Stomach (tissue), 19 donors: ENCODE measurements at places on chromosomes 2 and 18. TPM values are rescaled to one million over a fixed set of nuclear protein-coding genes. Genes with fewer than 3 reads are reported as not detected.
A peak's percentile ranks its signal among the peaks of the same experiment; 100 is the strongest.

DNA sequence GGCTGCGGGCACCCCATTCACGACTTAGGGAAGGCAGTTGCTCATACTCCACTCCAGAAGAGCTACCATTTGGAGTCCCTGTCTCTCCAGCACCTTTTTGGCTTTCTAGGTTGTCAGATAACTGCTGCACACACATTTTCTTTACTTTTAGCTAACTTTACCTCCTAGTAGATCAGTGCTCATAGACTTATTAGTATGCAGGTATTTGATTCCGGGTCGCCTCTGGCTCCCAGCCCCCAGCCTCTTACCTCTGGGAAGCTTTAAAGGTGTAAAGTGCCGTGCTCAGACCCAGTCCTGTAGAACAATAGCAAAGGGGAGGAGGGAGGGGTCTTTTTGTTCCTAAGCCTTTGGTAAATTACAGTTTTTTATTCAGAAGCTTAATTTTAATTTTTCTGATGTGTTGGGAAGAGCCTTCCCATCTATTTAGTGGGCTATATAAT is 102.9 kb downstream of the SPTBN1 start:
- H3K4me3 ChIP-seq = peak overlapping the region; percentile 58
- H3K36me3 ChIP-seq = no peaks in the 10 kb centered on the region
- peak overlapping the region; percentile 86 for H3K27ac ChIP-seq
- peaks cover 86% of the 10 kb centered on the region for H3K4me1 ChIP-seq

GRCh38 chr2:241316825-241317224 is 1.1 kb downstream of the SEPTIN2 start:
- H3K27ac ChIP-seq = peak overlapping the region; percentile 98
- peaks cover 82% of the 10 kb centered on the region for H3K4me1 ChIP-seq
- peak overlapping the region; percentile 88 for H3K4me3 ChIP-seq
- H3K27me3 ChIP-seq = no peaks in the 10 kb centered on the region

- H3K27me3 ChIP-seq = no peaks in the 10 kb centered on the region
- H3K4me1 ChIP-seq = no peaks in the 10 kb centered on the region
- no peak overlapping the region for H3K27ac ChIP-seq
- no peak for DNase-seq
- no peaks in the 10 kb centered on the region for H3K36me3 ChIP-seq
- H3K4me3 ChIP-seq = no peak overlapping the region
Observed at GRCh38 chr2:101431486-101431885, 43.4 kb downstream of the RFX8 start.

The RNF152 gene
- 55.2 TPM for total RNA-seq

The CCBE1 gene
- total RNA-seq = 0.29 TPM

- no peaks in the 10 kb centered on the region for H3K36me3 ChIP-seq
- H3K27ac ChIP-seq = no peak overlapping the region
- no peak overlapping the region for H3K4me3 ChIP-seq
Observed at GRCh38 chr2:233991196-233991595, 59.3 kb upstream of the SPP2 start.

The PLGLB2 gene
- not detected for total RNA-seq

The ZNF521 gene
- total RNA-seq = 5.7 TPM

- H3K4me3 ChIP-seq = no peak overlapping the region
- H3K36me3 ChIP-seq = peaks cover 47% of the 10 kb centered on the region
- peaks cover 27% of the 10 kb centered on the region for H3K4me1 ChIP-seq
- no peaks in the 10 kb centered on the region for H3K27me3 ChIP-seq
- DNase-seq = no peak
- no peak overlapping the region for H3K27ac ChIP-seq
Observed at GRCh38 chr18:76441002-76441667, 53.9 kb downstream of the ZNF516 start.

The IL18R1 gene
- 10.1 TPM for total RNA-seq

DNA sequence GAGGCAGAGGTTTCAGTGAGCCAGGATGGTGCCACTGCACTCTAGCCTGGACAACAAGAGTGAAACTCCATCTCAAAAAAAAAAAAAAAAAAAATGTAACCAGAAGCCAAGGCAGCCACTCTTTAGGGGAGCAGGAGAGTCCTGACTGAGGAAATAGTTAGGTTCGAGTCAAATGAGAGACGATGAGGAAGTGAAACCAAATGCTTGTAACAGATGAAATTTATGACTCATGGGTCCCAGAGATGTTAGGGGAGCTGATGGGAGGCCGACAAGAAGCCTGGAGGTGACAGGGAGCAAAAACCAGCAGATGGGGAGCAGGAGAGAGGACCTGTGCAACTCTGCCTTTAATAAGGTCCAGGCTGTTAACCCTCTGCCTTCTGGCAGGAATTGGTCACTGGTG is 756.1 kb upstream of the DDX18 start:
- H3K4me3 ChIP-seq = no peak overlapping the region
- no peaks in the 10 kb centered on the region for H3K27me3 ChIP-seq
- no peak for DNase-seq
- no peaks in the 10 kb centered on the region for H3K4me1 ChIP-seq
- no peaks in the 10 kb centered on the region for H3K36me3 ChIP-seq
- H3K27ac ChIP-seq = no peak overlapping the region

DNA sequence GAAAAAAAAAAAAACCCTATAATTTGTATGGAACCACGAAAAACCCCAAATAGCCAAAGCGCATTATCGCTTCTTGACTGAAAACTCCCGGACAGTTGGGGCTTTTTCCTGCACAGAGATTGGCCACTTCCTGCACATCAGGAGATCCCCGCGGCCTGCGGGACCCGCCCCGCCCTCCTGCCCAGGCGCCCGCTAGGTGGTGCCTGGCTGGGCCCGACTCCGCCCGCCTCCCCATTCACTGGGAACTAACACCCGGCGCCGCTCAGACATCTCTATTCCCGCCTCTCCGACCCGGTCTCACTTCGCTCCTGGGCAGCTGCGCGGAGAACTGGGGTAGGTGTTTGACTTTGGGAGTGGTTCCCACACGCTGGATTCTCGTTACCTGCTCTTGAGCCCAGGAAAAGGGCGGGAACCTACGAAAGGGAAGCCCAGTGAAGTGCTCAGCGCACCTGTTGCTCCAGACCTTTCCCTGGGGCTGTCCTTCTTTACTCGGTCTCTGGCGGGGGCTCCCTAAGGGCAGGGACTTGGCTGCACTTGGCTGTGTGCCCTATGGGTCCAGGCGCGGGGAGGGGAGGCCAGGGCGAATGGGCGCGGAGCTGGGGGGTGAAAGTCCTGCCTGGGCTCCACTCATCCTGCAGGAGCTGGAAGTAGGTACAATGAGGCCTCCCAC is at the start of gene HMSD:
HMSD (plus strand) TSS at position 234 of the 670 bp plus-strand sequence. CDS start 4,155 bp downstream, outside the sequence.
- H3K4me1 ChIP-seq = peaks cover 12% of the 10 kb centered on the region
- H3K4me3 ChIP-seq = peak within 1 kb of the TSS; percentile 35
- peaks cover 17% of the 10 kb centered on the region for H3K27me3 ChIP-seq
- H3K27ac ChIP-seq = no peak within 1 kb of the TSS
- H3K36me3 ChIP-seq = no peaks in the 10 kb centered on the region

GRCh38 chr2:98134172-98135005 is 47.4 kb downstream of the VWA3B start:
- no peaks in the 10 kb centered on the region for H3K27me3 ChIP-seq
- H3K27ac ChIP-seq = no peak overlapping the region
- H3K4me3 ChIP-seq = no peak overlapping the region

- no peaks in the 10 kb centered on the region for H3K36me3 ChIP-seq
- no peaks in the 10 kb centered on the region for H3K4me1 ChIP-seq
- no peaks in the 10 kb centered on the region for H3K27me3 ChIP-seq
- no peak overlapping the region for H3K27ac ChIP-seq
- no peak overlapping the region for H3K4me3 ChIP-seq
- DNase-seq = no peak
Observed at GRCh38 chr18:75531212-75531850, 103.8 kb upstream of the SMIM21 start.

- no peak overlapping the region for H3K4me3 ChIP-seq
- no peaks in the 10 kb centered on the region for H3K4me1 ChIP-seq
- H3K27me3 ChIP-seq = no peaks in the 10 kb centered on the region
- H3K27ac ChIP-seq = no peak overlapping the region
Observed at GRCh38 chr2:202883987-202884675, 12.6 kb upstream of the ICA1L start.

DNA sequence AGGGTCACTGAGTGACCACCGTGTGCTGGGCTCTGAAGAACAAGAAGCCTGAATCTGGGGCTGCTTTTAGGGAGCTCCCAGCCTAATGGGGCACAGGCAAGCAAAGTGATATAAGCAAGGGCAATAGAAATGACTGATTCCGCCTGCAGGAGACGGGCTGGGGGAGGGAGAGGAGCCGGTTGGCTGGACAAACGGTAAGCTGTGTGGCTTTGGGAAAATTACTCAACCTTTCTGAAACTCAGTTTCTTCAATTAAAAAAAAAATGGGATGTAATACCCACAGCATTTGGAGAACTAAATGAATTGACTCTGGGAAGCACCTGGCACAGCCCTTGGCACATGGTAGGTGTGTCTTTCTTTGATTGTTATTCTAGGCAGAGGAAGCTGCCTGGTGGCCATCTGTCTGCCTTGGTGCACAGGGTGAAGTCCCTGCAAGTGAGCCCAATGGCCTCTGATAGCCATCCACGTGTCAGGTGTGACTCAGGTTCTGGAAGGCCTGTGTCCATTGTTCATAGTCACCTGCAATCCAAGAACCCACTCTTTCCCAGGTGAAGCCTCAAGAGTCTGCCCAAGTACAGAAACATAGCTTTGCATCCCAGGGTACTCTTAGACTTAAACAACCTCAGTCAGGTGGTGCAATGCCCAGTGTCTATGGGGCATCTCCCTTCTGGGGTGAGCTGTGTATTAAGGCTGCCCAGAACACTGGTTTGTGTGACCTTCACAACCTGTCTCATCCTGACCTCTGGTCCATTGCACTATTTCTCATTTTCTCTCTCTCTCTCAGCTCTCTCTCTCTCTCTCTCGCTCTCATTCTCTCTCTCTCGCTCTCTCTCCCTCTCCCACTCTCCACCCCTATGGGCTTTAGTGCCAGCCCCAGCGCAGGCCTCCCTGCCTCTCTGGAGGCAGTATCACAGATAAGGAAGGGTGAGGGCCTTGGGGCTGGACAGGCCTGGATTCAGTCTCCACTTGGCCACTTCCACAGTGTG is 30.0 kb upstream of the NTSR2 start:
- H3K36me3 ChIP-seq = no peaks in the 10 kb centered on the region
- H3K27me3 ChIP-seq = no peaks in the 10 kb centered on the region
- peaks cover 13% of the 10 kb centered on the region for H3K4me1 ChIP-seq

GRCh38 chr2:230564805-230565779 is 147.6 kb upstream of the CAB39 start:
- no peak overlapping the region for H3K27ac ChIP-seq
- peak; percentile 6 for DNase-seq
- H3K27me3 ChIP-seq = no peaks in the 10 kb centered on the region
- no peak overlapping the region for H3K4me3 ChIP-seq
- no peaks in the 10 kb centered on the region for H3K36me3 ChIP-seq

The CKAP2L gene
- total RNA-seq = 1.2 TPM

DNA sequence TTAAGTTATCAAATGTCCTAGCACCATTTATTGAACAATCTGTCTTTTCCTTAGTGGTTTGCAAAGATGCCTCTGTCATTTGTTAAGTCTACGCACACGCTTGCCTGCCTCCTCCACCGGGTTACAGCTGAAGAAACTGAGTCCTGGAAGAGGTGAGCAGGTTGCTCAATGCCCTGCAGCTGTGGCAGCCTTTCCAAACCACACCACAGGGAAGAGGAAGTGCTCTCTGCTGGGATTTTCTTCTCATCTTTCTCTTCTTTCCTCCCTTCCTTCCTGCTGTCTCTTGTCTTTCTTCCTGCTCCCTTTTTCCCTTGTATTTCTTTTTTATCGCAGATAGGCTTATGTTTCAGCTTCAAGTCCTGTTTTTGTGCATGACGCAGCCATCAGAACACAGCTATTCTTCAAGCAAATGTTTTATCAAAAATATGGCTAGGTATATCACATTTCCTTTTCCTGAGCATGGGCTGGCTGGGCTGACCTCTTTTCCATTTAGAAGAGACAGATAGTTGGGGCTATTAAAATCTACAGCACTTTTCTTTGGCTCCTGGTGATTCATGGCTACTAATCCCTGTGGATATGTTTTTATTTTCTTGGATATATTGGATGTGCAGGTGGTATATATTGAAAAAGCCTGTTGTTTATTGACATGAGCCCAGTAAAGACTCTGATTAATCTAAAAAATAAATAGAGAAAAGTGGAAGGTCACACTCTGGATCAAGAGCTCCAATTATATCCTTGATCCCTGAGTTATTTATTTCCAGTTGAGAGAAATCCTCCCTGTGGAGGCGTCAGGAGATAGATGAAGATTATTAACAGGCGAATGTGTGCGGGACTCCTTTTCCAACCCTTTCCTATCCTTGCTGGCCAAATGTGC is 214.6 kb downstream of the TSN start:
- no peak for DNase-seq
- H3K4me3 ChIP-seq = no peak overlapping the region
- no peaks in the 10 kb centered on the region for H3K27me3 ChIP-seq
- H3K27ac ChIP-seq = no peak overlapping the region
- H3K4me1 ChIP-seq = peaks cover 6% of the 10 kb centered on the region
- no peaks in the 10 kb centered on the region for H3K36me3 ChIP-seq

GRCh38 chr2:235740821-235741220 is 247.0 kb downstream of the AGAP1 start:
- DNase-seq = no peak
- peaks cover 4% of the 10 kb centered on the region for H3K36me3 ChIP-seq
- H3K27me3 ChIP-seq = no peaks in the 10 kb centered on the region
- H3K27ac ChIP-seq = no peak overlapping the region
- peaks cover 2% of the 10 kb centered on the region for H3K4me1 ChIP-seq
- H3K4me3 ChIP-seq = no peak overlapping the region

The DIPK1C gene
- 2.3 TPM for total RNA-seq

DNA sequence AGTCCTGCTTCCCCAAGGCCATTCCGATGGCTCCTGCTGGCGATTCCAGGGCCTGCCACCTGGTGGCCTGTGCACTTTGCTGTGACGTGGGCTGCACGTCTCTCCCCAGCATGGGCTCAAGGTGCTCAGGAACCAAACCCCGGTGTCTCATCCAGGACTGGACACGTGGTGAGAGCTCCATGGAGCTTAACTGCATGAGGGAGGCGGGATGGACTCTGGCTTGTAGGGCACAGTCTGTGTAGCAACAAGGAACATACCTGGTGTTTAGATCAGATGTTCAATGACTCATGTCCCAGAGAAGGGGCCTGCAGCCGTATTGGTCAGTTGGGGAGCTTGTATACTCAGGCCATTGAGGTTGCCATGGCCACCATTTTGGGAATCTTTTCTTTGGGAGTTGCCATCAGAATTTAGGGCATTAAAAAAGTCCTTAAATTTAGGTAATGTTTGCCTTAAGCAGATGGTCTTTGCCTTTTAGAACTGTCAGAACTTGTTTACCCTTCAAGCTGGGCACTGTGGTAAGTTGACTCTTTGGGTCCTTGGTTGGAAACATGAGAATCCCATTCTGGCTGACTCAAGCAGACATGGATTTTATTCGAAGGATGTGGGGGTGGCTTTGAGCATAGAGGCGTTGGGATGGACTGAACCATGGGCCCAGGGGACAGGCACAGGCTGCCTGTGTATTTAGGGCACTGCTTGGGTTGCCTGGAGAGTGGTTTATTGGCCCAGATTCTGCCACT is 21.0 kb downstream of the AGAP1 start:
- H3K36me3 ChIP-seq = no peaks in the 10 kb centered on the region
- DNase-seq = no peak
- no peak overlapping the region for H3K27ac ChIP-seq
- no peak overlapping the region for H3K4me3 ChIP-seq
- H3K27me3 ChIP-seq = no peaks in the 10 kb centered on the region

- no peak for DNase-seq
- no peak overlapping the region for H3K4me3 ChIP-seq
- H3K27ac ChIP-seq = no peak overlapping the region
- H3K4me1 ChIP-seq = peaks cover 65% of the 10 kb centered on the region
- H3K27me3 ChIP-seq = no peaks in the 10 kb centered on the region
- no peaks in the 10 kb centered on the region for H3K36me3 ChIP-seq
Observed at GRCh38 chr2:190410166-190410565, 2.0 kb downstream of the MFSD6 start.
